ENCODE measurements at places on chromosomes 12 and 14.

GRCh38 chr12:4584896-4585295, 22.9 kb downstream of the DYRK4 start:
- DNase-seq, result no peak

DNA sequence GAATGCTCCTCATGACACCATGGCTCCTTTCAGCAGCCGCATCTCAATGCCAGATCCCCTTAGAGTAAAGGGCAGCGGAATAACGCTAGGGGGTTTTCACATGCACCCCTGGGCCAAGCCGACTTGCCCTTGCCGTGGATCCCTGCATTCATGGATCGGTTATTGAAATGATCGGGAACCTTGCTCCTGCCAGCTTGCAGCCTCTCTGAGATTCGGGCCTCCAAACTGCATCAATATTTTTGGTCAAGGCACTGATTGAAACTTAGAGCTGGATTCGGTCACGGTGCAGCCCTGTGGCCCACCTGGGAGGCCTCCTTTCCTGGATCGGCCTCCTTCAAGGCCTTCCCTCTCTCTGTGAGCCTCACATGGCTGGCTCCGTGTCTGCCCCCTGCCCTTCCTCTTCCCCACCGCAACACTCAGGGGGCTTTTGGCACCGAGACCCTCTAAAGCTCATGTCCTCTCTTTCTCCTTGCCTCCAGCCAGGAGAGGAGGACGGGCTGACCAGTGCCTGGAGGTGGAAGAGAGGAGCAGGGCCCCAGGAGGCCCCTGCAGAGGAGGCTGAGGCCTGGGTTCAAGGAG, 1.8 kb downstream of the PTPN6 start:
- DNase-seq, result no peak

DNA sequence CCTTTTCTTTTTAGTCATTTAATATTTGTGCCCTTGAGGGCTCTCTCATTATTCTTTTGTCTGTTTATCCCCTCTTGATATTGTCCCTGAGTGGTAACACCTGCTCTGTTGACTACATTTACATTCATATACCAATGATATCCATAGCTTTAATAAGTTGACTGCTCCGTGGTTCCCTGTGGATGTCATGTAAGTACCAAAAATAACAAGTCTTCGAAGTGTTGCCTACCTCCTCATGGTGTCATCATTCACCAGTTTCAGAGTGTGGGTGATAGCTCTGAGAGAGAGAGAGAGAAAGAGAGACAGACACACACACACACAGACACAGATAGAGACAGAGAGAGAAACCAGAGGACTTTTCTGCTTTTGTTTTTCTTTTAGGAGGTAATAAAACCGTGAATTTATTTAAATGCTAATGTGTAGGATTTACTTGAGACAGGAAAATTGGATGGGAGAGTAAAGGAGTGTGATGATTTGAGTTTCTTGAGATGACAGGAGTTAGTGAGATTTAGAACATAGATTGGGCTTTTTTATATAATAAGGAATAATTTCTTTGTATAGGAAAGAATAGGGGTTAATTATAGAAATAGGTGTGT, 52.2 kb downstream of the PAPOLA start:
- DNase-seq, result no peak

DNA sequence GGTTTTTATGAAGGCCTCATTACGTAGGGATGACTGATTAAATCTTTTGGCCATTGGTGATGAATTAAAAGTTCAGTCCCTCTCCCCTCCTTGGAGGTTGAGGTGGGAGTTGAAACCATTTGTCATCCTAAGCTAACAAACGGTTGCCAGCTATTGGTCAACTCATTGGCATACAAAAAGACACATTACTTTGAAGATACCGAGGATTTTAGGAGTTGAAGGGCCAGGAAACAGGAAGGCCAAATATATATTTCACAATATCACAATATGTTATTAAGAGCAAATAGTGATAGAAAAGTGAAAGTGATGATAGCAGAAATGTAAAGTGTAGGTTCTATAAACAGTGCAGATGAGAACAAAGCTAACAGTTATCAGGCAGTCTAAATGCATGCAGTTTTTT, 24.4 kb downstream of the RCOR1 start:
- no peak for DNase-seq

GRCh38 chr12:95789126-95790032, 1.2 kb downstream of the NTN4 start:
- no peak for DNase-seq

- DNase-seq, result no peak
These were observed 303 bp downstream of the SAMD4A start for GRCh38 chr14:54567224-54567638.

DNA sequence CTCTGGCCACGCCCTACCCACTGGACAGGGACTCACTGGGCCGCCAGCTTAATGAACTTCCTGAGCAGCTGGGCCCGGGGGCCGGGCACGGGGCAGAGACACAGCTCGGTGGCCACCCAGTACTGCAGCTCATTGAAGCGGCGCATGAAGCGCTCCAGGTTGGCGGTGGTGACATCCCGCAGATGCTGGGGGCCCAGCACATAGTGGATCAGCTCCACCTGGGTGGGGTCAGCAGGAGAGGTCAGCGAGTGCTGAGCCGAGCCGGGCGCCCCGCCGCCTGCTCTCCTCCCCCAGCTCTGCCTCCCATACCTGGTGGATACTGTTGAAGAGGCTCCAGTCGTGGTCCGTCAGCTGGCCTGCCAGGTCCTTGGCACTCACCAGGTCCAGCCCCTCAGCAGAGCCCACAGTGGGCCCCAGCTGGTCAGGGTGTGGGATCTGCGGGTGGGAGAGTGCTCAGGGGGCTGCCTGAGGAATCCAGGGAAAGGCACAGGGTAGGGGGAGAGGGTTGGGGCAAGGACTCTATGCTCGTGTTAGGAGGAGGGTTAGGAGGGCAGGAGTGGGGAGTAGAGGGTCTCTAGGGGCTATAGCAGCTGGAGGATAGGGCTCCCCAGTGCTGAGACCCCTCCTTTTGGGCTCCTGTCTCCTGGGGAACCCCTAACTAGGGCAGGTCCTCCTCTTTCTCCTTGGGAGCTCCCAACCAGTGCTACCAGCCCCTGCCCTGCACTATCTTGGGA, 15.5 kb upstream of the ENDOU start:
- no peak for DNase-seq

GRCh38 chr12:16828891-16829290, 222.9 kb upstream of the LMO3 start:
- no peak for DNase-seq

DNA sequence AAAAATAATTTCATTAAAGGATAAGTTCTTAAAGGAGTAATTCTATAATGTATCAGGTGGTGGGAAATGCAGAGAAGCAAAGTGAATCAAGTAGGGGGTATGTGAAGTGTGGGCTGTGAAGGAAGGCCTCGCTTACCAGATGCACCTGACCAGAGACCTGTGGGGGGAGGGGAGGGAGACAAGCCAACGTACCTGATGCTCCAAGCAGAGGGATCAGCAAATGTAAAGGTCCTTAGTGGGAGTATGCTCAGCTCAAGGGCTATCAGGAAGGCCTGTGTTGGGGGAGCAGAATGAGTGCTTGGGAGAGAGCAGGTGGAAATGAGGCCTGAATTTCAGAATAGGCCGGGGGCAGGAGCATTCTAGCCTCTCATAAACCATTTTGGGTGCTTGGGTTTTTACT, 57.1 kb downstream of the ANO4 start:
- no peak for DNase-seq

- DNase-seq, result no peak
These were observed 53.8 kb upstream of the NTF3 start for GRCh38 chr12:5377997-5378592.

GRCh38 chr12:58647495-58647894, 272.8 kb downstream of the LRIG3 start:
- no peak for DNase-seq

DNA sequence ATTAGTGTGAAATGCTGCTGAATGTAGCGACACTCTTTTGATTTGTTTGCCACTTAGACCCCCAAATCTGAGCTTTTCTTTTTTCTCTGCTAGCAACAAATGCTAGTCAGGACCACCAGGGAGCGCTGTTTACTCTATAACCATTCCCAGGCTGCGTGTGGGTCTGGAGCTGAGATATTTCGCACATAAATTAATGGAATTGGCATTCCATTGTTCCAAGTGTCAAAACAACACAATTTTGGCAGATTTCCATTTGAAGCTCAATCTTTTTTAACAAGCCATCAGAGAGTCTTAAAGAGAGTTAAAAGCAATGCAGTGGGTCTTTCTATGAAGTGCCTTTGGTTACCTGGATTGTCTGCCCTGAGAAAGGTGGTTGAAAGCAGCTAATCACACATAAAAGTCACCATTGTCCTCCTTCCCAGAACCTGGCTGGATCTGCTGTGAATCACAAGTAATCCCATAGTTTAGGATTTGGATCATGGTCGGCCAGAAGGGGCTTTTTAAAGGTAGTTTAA, 7.4 kb upstream of the TMEM132C start:
- DNase-seq, result no peak

GRCh38 chr12:104201238-104202001, 14.2 kb upstream of the TXNRD1 start:
- DNase-seq, result no peak
